M059J (cell line): ENCODE measurements at places on chromosomes 3 and 15.

- DNase-seq: peak; percentile 7
Observed at GRCh38 chr3:29420106-29420505, 139.2 kb downstream of the RBMS3 start.

DNA sequence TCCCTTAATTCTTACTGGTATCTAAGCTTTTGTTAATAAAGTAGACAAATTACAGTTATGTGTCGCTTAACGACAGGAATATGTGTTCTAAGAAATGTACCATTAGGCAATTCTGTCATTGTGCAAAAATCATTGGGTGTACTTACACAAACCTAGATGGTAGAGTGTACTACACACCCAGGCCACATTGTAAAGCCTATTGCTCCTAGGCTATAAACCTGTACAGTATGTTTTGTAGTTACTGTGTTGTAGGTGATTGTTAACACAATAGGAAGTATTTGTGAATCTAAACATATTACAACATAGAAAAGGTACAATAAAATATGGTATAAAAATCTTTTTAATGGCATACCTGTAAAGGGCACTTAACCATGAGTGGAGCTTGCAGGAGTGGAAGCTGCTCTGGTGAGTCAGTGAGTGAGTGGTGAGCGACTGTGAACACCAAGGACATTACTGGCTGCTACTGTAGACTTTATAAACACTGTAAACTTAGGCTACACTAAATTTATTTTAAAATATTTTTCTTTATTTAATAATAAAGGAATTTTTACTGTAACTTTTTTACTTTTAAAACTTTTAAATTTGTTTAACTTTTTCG, 47.4 kb downstream of the FSIP1 start:
- no peak for DNase-seq

- peak; percentile 68 for DNase-seq
Observed at GRCh38 chr3:50658416-50658815, 16.3 kb upstream of the DOCK3 start.

DNA sequence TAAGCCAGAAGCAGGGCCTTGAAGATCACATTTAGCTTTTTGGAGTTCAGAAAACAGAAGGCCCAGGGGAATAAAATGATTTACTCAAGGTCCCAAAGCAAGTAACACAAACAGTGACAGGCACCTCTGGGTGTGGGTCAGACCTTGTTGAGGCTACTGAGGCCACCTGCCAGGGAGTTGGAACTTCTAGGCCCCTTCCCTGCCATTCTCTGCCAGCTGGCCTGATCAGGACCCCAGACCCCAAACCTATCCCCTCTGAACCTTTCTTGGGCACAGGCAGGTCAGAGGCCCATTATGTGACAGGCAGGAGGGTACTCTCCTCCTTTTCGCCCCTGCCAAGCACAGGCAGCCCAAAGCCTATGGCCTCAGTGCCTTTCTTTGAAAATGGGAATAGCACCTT, 49.4 kb upstream of the ATP2B2 start:
- DNase-seq: no peak

DNA sequence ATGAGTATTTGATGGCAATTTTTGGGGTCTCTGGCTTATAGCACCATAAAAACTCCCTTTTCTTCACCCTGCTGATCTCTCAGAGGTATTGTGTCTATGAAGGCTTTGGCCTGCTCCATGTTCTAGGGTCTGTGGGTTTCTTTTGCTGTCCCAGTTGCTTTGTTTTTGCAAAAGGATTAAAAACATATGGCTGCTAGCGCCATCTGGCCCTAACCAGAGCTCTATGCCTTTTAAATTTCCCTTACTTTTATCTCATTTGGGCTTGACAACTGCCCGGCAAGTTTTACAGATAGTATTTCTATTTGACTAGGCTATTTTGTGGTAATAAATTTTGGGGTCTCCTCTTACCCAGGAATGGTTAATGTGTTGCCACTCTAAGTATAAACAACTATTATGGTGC, 6.4 kb upstream of the GHRL start:
- no peak for DNase-seq

DNA sequence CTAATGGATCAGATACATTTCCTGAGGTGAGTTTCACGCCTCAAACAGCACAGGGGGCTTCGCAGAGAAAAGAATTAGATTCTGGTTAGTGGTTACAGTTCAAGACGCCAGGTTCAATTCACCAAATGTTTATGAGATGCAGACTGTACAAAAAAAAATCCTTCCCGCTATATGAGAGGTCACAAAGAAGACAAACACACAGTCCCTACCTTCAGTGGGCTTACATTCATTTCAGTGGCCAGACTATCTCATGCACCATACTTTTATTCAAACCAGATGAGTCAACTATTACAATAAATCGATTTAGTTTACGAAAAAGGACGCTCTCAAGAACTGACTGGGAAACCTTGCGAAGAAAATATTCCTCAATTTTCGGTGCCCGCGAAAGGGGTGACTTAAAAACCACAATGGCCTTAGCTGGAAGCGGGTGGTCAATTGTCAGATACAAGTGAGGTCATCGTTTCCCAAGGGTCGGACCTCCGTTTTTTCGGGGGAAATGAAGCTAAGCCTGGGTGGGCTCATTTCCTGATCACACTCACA, 695 bp downstream of the METTL6 start:
- no peak for DNase-seq

- no peak for DNase-seq
Observed at GRCh38 chr15:74441248-74441941, 7.6 kb upstream of the SEMA7A start.

DNA sequence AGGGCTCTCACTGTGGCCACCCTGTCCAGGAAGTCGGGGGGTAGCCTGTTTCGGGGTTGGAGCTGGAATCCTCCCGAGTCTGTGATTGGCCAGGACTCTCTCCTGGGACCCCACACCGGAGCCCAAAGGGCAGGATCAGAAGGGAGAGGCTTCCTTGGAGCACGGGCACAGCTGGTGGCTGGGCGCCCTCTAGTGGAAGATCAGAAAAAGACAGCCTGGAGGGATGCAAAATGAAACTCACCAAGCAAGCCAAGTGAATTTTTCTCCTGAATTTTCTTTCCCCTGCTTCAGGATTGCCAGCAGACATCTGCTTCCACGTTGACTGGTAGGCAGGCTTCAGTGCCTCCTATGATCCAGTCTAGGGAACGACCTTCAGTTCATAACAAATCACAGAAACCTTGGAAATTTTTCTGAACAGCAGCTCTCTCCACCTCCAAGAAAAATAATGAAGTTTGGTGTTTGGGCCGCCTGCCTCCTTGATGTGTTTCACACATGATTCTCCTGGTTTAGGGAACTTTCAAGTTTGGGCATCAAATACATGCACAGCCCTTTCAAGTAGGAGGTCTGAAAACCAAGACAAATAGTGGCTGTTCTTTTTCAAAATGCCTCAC, 224.6 kb downstream of the VPS13C start:
- DNase-seq: peak; percentile 39

DNA sequence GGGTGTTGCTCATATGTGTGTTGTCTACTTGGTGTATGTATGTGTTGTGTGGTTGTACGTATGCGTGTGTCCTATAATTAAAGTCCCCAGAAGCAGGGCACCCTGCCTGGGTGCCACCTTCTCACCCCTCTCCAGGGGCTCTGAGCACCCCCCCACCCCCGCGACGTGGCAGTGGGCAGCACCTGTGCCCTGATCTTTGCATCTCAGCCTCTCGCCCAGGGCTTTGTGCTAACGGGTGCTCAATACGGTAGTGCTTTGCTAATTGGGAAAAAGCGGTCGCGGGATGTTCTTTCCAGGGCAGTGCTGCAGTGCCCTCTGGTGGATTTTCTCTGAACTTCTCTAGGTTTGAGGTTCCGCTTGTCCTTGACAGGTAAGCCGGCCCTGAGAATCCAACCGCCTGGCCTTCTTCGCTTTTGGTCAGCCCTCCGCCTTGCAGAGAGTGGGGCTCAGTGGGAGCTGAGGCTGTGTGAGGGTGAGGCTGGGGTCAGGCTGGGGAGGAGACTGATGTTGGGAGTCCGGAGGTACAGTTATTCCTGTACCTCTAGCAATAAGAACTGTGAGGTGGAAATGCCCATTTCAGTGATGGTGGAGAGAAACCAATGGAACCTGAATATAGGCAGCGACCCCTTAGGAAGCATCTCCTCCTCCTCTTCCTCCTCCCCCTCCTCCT, 17.6 kb upstream of the EPHB3 start:
- DNase-seq: peak; percentile 82

DNA sequence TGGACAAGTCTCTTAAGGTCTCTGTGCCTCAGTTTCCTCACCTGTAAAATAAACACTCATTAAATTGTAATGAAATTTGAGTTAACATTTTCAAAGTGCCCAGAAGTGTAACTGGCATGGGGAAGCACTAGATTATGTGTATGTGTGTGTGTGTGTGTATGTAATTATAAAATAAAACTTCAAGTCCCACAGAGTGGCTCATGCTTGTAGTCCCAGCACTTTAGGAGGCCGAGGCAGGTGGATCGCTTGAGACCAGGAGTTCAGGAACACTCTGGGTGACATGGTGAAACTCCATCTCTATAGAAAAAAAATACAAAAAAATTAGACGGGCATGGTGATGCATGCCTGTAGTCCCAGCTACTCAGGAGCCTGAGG, 403.4 kb downstream of the IL5RA start:
- no peak for DNase-seq

- peak; percentile 79 for DNase-seq
Observed at GRCh38 chr15:36831125-36831903, 251.9 kb downstream of the CDIN1 start.

GRCh38 chr3:77394046-77394445, 354.1 kb downstream of the ROBO2 start:
- no peak for DNase-seq

- DNase-seq: no peak
Observed at GRCh38 chr3:37668431-37668817, 193.3 kb upstream of the CTDSPL start.

GRCh38 chr15:69394556-69395282, 19.4 kb upstream of the KIF23 start:
- DNase-seq: peak; percentile 54

DNA sequence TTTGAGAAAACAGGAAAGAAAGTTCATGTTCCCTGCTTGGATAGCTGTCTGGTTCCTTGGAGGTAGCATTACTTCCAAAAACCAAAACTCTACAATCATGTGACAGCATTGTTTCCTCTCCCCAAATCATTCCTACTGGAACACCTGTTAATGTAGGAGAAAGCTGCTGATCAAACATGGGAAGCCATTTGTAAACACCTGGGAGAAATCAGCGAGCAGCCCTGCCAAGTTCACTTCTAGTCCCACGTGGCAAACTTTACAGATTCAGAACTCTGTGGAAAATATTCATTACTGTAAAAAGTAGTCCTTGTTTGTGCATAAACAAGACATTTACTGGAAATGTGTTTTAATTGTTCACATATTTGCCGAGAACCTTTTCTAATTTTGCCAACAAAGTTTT, 275.5 kb upstream of the AZI2 start:
- no peak for DNase-seq

DNA sequence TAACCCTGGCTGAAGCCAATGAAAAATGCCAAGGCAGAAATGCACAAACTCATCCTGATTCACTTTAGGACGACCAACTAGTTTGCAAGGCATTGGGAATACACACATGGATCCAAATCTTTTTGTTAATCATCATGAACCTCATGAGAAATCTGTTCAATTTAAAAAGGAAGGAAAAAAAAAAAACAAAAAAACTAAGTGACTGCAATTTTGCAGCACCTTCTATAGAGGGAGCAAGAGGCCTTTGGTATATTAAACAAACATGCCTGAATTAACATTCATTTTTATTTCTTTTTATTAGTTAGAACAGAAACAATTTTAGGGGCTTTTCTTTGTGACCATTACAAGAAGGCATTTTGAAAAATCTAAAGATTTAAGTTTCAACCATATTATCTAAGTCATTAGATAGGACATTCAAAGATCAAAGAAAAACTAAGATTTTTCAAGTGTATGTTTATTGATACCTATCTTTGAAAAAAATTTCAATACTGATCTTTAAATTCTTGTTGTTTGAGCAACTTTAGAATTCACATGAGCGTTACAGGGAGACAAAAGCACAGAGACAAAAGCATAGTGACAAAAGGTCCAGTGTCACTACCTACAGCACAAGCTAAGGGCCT, 182.4 kb downstream of the CBLB start:
- peak; percentile 29 for DNase-seq

- no peak for DNase-seq
Observed at GRCh38 chr3:187198490-187198889, 1.2 kb downstream of the RTP1 start.

GRCh38 chr15:40121911-40122638, 13.4 kb upstream of the BMF start:
- DNase-seq: no peak

- DNase-seq: no peak
Observed at GRCh38 chr3:169260296-169260695, 403.2 kb downstream of the MECOM start.

DNA sequence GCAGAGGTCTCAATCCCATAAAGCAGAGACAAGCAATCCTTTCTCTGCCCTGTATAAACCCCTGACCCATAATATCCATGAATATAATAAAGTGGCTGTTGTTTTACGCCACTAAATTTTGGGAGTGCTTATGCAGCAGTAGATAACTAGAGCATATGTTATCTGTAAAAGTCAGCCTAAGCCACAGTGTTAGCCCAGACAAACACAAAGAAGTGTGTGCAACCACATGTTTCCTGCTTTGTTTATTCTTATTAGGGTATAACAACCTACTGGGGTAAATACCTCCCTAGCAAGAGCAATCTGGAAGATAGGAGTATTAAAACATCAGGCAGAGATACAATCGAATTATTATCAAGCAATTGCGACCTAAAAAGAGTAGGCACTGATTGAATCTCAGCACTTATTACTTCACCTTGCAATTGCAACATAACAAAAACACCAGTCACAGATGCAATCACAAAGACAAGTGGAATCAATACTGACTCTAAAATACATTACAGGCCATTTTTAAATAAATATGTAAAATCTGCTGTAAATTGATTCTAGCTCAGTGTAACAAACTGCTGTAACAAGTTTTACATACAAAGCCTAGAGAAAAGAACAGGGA, 94.6 kb upstream of the UBE2E2 start:
- no peak for DNase-seq

- no peak for DNase-seq
Observed at GRCh38 chr3:38141173-38141951, 2.9 kb downstream of the MYD88 start.

- DNase-seq: peak; percentile 26
Observed at GRCh38 chr3:158430448-158430847, 140.5 kb upstream of the MLF1 start.

DNA sequence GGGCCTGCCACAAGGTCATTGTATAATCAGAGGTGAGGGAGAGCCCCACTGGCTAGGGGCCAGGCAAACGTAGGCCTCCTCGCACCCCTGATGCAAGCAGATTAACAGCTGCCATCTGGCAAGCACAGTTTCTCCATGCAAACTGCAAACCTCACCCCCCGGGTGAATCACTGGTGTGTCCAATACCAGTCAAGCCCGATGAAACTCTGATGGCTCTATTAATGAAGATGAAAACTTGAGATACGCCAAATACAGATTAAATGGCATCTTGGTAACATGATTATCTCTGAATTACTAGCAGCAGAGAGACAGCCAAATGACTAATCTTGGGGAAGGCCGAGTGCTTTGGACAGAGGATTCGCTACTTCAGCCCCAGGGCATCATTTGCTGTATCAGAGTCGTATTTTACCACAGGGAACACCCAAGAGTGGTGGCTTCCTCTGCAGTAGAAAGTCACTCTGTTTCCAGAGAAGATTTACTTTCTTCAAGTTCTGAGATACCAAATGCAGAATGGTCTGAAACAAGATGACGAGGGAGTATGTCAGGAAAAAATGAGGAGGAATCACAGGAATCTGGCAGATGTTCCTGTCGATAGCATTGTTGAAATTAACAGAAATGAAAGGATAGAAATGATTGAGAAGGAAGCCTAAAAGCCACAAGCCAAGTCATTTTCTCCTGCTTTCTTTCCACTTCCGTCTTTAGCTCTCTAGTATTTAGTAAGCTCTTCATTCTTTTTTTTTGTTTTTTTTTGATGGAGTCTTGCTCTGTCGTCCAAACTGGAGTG, 96.2 kb upstream of the NR2F2 start:
- peak; percentile 96 for DNase-seq

GRCh38 chr3:3556078-3556477, 243.2 kb upstream of the LRRN1 start:
- no peak for DNase-seq
